ENCODE measurements at places on chromosomes 5 and 9.

DNA sequence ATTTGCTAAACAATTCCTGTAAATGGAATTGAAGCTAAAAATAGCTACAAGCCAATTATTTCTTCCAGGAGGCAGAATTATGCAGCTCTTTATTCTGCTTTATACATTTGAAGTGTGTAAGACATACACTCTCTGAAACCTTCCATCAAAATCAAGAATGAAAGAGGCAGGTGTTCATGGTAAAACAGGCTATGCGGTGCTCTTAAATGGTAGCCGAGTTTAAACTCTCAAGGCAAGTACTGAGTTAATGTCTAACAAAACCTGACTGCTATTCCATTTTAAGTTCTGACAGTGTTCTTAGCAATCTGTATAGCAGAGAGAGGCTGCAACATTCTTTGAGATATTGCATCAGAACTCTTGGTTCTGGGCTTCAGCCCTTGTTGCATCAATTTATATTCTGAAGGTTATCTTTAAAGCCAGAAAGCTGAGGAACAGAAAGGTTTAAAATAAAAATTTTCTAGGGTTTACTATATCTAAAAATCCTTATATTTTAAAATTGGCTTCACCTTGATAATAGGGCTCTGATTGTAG is 248.3 kb upstream of the CCNG1 start:
- no peak for DNase-seq

- DNase-seq = no peak
These were observed 121.8 kb downstream of the ARHGAP26 start for GRCh38 chr5:142892021-142892420.

GRCh38 chr5:96228408-96228807 is 204.6 kb downstream of the PCSK1 start:
- no peak for DNase-seq

DNA sequence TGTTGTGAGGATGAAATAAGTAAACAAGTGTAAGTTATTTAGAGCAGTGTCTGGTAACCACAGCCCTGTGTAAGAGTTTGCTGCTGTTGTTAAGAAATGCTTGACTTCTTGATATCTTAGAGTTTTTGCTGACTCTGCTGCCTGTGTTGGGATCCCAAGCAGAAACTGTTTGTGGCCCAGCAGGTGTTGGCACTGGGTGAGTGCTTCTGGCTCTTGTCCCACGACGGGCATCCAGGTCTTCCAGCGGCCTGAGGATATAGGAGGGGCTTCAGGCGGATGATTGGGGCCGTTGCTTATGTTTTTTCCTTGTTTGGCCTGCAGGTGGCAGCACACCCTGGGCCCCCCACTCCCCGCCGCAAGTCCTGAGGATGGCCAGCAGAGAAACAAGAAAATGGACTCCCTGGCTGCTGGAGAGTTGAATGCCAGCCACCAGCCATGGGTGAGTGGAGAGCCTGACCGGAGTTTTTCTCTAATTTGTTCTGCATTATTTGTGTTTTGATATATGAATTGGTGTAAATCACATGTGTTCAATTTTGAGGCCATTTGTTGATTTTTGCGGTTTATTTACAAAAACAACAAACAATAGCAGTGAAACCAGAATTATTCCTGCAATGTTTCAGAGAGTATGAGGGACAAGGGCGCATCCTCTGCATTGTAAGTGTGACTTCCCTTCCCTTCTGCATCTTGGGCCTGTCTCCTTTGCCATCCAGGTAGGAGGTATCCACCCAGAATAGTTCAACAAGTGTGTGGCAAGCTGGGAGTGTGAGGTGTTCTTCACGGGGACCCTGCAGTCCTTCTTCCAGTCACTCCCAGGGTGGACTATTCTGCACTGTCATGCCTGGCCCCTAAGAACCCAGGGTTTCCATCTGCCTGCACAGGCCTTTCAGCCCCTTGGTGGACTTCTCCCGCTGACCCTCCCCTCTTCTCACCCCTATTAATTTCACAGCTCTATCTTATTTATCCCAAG is 50.3 kb downstream of the SLC22A5 start:
- peak; percentile 79 for DNase-seq

DNA sequence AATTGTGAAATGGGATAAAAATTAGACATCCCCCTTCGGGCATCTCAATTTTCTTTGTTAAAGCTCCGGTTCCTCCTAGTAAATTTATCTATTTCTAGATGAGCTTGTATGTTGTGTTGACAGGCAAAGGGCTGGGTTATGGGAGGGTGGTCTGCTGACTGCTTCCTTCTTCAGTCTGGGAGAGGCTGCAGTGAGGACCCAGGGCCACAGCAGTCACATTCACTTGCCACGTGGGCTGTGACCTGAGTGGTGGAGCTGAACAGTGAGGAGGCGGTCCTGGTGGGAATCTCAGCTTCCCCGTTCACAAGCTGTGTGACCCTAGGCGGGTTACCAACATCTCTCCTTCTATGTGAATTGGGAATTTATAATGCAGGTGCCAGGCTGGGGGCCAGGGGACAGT is 57.5 kb upstream of the RXRA start:
- DNase-seq = no peak

- DNase-seq = peak; percentile 30
These were observed 115.4 kb downstream of the RGS3 start for GRCh38 chr9:113578882-113579282.

DNA sequence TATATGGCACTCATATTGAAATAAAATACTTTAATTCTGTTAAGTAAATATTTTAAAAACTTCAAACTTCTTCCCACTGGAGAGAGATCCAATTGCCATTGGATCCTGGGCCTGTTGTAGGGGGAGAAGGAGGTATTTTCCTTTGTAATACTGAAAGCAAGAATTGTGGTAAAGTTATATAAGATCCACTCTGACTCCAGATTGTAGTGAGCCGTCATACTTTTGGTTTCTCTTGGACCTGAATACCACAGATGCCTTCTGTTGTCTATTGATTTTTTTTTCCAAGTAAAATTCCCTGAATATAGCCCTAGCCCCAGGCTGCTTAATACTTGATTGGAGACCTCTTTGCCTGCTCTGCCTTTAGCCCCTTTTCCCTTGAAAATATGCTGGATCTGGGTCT is 86.9 kb downstream of the ATG10 start:
- DNase-seq = no peak

DNA sequence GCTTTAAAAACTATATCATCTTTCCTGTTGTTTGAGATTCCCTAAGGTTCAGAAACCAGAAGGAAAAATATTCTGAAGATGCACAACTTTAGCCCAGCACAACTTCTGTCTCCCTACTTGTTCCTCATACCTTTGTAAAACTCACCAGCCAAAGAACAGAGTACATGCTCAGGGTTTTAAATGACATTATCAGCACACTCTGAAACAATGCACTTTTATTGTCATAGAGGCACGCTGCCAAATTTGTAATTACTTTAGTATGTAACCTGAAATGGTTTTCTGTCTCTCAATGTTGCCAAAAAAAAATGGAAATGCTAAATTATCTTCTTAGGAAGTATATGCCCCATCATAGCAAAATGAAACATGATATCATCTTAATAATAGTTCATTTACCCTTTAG is 383.6 kb upstream of the CDH6 start:
- DNase-seq = no peak

- no peak for DNase-seq
These were observed 434.9 kb upstream of the SMARCA2 start for GRCh38 chr9:1580215-1580614.

DNA sequence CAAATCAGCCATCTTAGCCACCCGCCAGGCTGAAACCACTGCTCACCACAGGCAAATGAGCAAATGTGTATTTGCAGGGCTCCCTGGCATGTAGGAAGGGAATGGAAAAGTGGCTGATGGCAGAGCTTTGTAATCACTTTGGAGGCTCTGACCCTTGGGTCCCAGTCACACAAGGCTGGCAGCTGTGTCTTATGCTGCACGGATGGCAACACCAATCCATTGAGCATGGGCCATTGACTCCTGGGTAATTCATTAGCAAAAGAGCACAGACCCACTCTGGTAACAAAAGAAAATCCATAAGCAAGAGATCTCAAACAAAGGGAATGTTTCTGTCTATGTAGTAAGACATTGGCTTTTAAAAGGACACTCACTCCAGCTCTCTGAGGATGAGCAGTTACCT is 57.6 kb downstream of the SPOCK1 start:
- no peak for DNase-seq

DNA sequence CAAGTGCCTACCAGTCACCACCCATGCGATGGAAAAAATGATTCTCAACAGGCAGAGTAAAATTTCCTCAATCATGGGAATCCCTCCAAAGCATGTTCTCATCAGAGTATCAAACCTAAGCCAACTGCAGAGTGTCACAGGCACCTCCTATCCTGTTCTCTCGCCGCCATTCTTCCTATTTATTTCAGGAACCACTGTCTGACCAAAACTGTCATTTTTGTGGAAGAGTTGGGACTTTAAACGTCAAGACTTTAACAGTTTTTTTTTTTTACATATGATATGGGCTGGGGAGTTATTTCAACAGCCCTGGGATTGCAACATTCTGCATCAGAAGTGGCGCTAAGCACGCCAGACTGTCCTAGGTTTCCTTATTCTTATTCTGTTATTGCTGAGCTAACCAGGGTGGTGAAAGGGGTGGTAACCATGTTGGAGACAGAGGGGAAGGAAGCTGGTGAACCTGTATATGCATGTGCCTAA is 29.5 kb downstream of the PFDN1 start:
- DNase-seq = peak; percentile 31

DNA sequence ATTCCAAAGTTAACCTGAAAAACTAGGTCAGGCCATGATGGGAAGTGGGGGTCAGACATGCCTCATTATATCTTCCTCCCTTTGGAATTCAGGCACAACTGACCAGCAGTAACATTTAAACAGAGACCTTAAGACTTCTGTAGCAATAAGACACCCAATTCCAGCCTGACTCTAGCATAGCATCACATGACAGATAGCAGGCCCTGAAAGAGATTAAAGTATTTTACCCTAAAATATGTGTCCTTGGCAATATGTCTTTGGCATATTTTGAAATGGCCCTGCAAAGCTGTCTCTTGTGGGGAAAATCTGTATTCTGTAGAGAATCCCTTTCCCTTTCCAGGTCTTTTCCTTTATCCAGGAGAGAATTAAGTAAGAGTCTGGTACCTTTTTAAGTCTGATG is 34.3 kb downstream of the S1PR3 start:
- DNase-seq = no peak

DNA sequence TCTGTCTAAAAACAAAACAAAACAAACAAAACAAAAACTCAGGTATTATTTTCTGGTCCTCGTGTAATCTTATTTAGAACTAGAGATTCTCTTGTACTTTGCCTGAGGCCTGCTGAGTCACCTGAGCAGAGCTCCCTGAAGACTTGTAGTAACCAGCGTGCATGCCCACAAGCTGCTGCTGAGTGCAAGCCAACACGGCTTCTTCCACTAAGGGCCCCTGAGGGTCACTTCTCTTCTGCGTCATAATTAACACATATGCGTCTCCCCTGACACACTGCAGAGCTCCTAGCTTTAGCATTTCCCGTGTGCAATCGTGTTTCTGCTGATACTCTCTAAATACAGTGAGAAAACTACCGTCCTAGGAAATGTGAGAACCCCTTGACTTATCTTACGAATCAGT is 10.9 kb upstream of the NDFIP1 start:
- DNase-seq = no peak

- DNase-seq = no peak
These were observed 44.0 kb downstream of the NEURL1B start for GRCh38 chr5:172685091-172685490.

DNA sequence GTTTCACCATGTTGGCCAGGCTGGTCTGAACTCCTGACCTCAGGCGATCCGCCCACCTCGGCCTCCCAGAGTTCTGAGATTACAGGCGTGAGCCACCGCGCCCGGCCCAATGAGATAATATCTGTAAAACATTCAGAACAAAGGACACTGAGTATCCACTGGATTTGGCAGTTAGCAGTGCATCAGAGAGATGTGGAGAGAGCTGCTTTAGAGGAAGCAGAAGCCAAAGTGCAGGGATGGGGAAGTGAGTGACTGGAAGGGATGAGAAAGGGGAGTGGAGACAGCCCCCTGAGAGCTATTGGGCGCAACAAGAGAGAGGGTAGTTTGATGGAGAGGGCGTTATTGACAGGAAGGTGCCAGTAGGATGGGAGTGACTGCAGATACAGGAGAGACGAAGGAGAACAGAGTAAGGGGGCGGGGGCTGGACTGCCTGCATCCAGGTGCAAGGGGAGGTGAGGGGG is 157.5 kb upstream of the SHB start:
- DNase-seq = no peak

DNA sequence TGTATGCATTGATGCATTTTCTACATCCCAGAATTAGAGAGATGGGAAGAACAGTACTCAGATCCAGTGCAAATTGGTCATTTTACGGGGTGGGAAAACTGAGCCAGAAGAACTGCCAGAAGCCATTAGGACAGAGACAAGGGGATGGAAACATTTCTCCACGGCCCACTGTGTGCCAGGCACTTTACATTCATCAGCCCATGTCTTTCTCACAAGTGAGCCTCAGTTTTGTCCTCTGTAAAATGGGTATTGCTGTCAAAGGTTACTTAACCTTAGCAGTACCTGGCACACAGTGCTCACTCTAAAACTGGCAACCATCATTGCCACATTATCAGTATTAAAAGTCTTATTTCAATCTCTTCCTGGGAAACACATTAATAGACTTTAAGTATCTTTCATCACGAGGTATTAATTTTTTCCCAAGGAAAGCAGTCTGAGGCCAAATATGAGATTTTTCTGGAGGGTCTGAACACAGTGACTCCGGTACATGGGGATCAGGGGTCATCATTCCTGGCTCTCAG is 5.2 kb downstream of the DUSP1 start:
- no peak for DNase-seq

- peak; percentile 63 for DNase-seq
These were observed 186.8 kb upstream of the KLF9 start for GRCh38 chr9:70601000-70601951.

DNA sequence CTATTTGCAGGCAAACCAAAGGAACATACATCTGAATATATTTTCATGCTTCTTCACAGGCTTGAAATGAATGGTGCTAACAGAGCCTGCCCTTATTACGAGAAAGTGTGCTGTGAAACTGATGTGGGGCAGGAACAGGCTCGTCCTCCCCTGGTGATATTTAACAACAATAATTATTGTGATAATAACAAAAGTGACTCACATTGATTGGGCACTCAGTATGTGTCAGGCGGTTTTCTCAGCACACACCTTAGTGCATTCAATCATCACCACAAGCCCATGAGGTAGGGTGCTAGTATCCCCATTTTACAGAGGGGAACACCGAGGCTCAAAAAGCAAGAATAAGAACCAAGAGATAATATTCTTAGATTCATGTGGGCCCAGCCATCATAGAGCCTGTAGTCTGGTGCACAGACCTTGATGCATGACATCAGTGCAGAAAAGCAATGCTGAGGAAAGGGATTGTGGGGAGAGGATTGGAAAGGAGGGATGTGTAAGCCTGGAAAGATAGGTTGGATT is 18.1 kb upstream of the BOD1 start:
- no peak for DNase-seq

DNA sequence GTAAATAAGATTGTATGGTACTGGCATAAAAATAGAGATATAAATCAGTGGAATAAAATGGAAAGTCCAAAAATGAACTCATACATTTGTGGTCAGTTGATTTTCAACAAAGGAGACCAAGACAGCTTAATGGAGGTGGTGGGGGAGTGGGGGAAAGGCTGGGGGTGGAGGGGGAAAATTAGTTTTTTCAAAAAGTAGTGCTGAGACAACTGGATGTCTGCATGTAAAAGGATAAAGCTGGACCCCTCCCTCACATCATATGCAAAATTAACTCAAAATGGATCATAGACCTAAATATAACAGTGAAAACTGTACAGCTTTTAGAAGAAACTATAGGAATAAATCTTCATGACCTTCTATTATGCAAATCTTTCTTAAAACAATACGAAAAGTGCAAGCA is 107.0 kb downstream of the HMHB1 start:
- no peak for DNase-seq

- no peak for DNase-seq
These were observed 13.6 kb downstream of the OTULINL start for GRCh38 chr5:14595189-14595588.

- no peak for DNase-seq
These were observed 1365.5 kb upstream of the CDH9 start for GRCh38 chr5:28403846-28404245.
